ENCODE measurements at places on chromosomes 16 and 17.

- DNase-seq, result no peak
- H3K27me3 ChIP-seq, result no peaks in the 10 kb centered on the region
- H3K36me3 ChIP-seq, result no peaks in the 10 kb centered on the region
- no peak overlapping the region for H3K27ac ChIP-seq
Observed at GRCh38 chr16:68257906-68258800, 6.2 kb upstream of the SLC7A6 start.

DNA sequence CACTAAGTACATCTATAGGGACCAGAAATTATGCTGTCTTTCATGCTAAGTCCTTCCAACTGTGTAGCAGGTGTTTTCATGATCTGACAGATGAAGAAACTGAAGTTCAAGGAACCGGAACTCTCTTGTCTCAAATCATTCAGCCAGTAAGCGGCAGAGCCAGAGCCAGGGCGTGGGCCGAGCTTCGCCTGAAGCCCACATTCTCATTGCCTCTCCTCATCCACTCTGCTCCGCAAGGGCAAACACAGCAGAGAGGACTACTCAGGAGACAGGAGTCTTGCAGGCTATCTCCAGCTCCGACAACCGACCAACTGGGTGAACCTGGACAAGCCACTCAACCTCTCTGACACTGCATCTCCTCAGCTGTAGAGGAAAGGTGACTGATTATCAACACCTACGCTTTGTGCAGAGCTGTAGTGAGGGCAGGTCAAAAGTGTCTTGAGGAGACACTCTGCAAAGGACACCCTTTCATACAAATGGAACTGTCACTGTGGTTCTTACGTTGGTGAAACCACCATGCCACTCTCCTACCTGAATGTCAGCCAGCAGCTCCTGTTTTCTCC lies 72.9 kb downstream of the CYTH1 start:
- H3K27me3 ChIP-seq, result no peaks in the 10 kb centered on the region
- no peaks in the 10 kb centered on the region for H3K4me1 ChIP-seq
- no peak for DNase-seq
- H3K4me3 ChIP-seq, result no peak overlapping the region
- H3K36me3 ChIP-seq, result no peaks in the 10 kb centered on the region

DNA sequence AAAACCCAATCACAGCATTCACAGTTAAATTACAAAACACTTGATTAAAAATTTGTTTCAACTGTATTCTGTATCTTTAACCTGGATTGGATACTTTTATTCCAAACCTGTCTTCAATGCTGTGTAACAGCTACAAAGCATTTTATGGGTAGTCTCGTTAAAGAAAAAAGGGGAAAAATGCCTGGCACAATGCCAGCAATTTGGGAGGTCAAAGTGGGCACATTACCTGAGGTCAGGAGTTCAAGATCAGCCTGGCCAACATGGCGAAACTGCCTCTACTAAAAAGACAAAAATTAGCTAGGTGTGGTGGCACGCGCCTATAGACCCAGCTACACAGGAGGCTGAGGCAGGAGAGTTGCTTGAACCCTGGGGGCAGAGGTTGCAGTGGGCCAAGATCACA lies 4.0 kb downstream of the GNA13 start:
- no peak for DNase-seq
- H3K4me3 ChIP-seq, result no peak overlapping the region
- peaks cover 40% of the 10 kb centered on the region for H3K36me3 ChIP-seq
- H3K27ac ChIP-seq, result no peak overlapping the region
- H3K27me3 ChIP-seq, result no peaks in the 10 kb centered on the region
- 0 out of 2 replicates have a peak, but pooled peaks cover 4% of the 10 kb centered on the region for H3K4me1 ChIP-seq

DNA sequence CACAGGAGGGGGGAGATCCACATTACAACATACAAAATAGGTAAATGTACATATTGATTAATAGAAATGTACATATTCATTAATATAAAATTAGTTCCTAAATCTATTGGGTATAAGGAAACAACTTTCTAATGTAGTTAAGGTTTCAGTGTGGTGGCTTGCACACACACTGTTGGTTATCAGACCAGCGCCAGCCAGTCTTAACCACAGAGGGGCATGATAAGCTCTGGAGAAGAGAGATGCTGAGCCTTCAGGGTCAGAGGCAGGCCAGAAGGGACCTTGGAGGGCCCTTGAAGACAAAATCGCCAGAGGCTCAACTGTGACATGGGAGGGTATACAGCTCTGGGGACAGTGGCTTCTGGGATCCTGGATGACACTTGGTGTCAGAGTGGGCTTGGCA lies 10.9 kb upstream of the ZFP90 start:
- no peak overlapping the region for H3K27ac ChIP-seq
- H3K36me3 ChIP-seq, result peaks cover 6% of the 10 kb centered on the region
- DNase-seq, result no peak
- no peak overlapping the region for H3K4me3 ChIP-seq
- H3K4me1 ChIP-seq, result no peaks in the 10 kb centered on the region
- H3K27me3 ChIP-seq, result peaks cover 8% of the 10 kb centered on the region

DNA sequence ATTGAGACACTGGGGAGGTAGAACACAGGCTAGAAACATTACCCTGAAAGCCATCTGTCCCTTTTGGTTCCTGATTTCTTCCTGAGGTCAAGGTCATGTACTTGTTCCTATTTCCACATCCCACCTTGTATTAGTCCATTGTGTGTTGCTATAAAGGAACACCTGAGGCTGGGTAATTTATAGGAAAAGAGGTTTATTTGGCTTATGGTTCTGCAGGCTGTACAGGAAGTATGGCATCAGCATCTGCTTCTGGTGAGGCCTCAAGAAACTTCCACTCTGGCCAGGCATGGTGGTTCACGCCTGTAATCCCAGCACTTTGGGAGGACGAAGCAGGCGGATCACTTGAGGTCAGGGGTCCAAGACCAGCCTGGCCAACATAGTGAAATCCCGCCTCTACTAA lies 7.4 kb upstream of the MED9 start:
- H3K27me3 ChIP-seq, result no peaks in the 10 kb centered on the region
- no peaks in the 10 kb centered on the region for H3K36me3 ChIP-seq
- no peak for DNase-seq
- no peaks in the 10 kb centered on the region for H3K4me1 ChIP-seq

GRCh38 chr16:21566891-21567414 lies 32.4 kb upstream of the METTL9 start:
- no peak overlapping the region for H3K4me3 ChIP-seq
- DNase-seq, result no peak
- H3K27me3 ChIP-seq, result no peaks in the 10 kb centered on the region
- H3K36me3 ChIP-seq, result no peaks in the 10 kb centered on the region
